ENCODE measurements at places on chromosomes 7 and 10.

- DNase-seq = peak; percentile 47
Observed at GRCh38 chr10:125629758-125630376, 53.1 kb downstream of the TEX36 start.

- DNase-seq = no peak
Observed at GRCh38 chr7:143497008-143497795, 19.5 kb downstream of the TAS2R41 start.

DNA sequence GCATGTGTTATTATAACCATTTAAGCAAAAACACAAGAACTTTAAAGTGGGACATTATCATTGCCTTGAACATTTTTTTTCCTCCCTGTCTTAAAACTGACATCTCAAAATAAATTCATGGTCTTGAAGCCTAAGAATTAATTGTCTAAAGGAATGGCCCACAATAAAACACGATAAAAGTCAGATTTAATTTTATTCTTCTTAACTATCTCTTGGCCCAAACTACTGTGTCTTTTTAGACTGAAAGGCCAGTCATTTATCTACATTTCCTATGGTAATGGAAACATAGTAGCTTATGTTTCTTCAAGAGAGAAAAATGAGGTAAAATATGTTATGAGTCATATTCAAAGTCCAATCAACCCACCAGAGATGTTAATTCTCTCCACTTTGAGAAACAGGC is 24.4 kb upstream of the ETV1 start:
- no peak for DNase-seq

- no peak for DNase-seq
Observed at GRCh38 chr7:103129702-103130549, 19.0 kb downstream of the NAPEPLD start.

- peak; percentile 41 for DNase-seq
Observed at GRCh38 chr7:11343818-11344413, 370.2 kb downstream of the PHF14 start.

GRCh38 chr7:83952236-83952635 is 242.4 kb downstream of the SEMA3A start:
- no peak for DNase-seq

DNA sequence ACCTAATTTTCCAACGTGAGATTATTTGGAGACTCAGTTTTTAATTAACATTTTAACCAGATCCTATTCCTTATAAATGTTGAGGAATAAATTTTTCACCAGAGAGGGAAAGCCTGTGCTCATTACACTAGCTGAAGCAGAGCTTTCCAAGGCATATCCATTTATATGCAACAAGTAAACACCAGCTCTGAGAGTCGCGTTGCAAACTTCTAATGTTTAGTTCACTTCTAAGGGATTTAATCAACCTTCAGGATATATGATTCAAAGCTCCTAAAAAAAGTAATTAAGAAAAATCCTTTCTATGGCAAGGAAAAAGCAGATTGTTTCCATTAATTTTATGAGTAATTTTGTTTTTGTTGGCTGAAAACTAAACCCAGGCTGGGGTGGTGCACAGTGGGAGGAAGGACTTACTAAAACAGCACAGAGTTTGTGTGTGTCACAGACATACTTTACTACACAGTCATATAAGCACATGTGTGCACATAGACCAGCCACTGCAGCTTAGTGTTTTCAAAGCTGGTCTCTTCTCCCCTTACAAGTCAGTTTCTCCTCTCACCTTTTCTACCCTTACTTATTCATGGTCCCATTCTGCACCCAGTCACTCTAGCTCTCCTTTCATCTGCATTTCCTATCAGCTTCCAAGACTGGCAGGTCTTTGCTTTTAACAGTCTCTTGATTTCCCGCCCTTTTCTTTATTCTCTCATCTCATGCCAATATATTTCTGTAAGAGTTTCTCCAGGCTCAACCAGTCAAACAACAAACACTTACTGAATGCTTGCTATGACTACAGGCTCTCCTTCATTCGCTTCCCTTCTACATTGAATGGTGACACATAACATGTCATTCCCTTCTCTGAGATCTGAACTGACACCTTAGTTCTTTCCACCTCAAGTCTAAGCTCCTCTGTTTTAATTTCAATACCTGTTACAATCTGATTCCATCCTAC is 81.1 kb upstream of the FZD1 start:
- peak; percentile 98 for DNase-seq

- DNase-seq = no peak
Observed at GRCh38 chr10:31129880-31130405, 98.3 kb upstream of the ZNF438 start.

DNA sequence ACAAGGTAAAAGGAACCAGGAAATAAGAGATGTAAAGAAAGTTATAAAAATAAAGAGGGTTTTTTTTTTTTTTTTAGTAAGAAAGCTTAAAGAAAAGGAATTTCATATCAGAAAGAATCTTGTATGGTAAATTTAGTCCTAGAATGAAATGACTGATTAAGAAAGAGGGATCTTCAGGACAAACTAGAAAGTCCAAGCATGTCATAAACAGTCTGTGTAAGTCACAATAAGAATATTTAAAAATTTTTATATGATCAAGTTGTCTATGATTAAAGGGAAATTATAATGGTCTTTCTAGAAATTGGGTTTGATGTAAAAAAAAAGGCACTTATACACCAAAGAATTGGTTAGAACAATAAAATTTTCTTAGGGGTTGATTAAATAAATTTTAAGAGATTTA is 289.5 kb downstream of the XPNPEP1 start:
- no peak for DNase-seq

DNA sequence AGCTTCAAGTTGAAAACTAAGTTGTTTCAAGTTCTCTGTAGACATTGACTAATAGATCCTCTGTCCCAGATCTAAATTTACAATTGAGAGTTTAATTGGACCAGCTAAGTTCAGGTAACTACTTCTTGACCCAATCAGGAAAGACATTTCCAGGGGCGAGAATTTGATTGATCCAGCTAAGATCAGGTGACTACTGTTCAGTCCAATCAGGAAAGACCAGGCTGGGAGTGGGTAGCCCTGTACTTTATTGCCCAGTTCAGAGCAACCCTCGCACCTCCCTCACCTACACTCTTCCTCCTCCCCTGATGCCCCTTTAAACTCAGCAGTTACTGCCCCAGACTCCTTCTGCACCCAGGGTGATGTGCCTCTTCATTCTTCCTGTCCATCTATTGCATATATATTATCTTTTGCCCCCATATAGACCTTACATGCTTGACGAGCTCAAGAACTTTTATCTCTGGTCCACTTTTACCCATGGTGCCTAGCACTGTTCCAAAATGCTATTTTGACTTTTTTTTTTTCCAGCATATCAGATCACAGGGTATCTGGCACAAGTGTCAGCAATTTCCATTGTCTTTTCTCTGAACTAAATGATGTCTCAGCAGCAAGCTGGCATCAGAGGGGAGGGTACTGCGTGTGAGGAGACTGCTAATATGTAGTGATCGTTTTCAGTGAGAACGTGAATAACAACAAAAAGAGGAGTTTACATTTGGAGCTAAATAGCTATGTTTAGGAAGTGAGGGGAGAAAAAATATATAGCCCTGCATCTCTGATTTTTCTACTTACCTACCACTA is 169.4 kb downstream of the KIAA1217 start:
- DNase-seq = no peak

DNA sequence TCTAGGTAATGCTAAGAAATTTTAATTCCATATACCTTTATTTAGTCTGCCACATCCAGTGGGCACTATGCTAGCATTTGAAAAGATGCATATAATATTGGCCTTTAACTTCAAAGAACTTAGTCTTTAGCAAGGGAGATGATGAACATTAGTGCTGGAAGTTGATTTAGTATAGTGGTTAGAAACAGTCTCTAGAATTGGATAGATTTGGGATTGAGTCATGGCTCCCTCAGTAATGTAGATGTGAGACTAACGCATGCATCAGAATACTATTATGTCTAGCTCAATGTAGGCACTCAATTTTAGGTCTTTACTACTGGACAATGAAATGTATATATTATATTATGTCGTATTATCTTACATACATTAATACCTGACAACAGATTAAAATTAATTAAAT is 5.8 kb downstream of the DKK1 start:
- peak; percentile 82 for DNase-seq

DNA sequence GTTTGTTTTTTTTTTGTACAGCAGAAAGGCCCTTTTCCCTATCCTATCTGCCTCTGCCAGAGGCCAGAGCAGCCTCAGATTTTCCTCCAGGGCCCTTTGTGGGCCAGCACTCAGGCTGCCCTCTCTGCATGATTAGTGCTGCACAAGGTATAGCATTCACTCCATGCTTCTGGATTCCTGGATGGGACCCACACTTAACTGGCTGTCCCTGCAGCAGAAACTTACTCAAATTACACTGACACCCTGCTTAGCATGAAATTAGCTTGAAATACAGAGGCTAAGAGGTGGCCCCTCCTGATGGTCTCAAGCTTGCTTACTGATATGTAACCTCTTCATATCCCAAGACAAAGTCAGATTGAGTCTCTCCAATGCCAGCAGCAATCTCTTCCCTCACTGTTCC is 239.3 kb downstream of the SORCS1 start:
- DNase-seq = no peak

DNA sequence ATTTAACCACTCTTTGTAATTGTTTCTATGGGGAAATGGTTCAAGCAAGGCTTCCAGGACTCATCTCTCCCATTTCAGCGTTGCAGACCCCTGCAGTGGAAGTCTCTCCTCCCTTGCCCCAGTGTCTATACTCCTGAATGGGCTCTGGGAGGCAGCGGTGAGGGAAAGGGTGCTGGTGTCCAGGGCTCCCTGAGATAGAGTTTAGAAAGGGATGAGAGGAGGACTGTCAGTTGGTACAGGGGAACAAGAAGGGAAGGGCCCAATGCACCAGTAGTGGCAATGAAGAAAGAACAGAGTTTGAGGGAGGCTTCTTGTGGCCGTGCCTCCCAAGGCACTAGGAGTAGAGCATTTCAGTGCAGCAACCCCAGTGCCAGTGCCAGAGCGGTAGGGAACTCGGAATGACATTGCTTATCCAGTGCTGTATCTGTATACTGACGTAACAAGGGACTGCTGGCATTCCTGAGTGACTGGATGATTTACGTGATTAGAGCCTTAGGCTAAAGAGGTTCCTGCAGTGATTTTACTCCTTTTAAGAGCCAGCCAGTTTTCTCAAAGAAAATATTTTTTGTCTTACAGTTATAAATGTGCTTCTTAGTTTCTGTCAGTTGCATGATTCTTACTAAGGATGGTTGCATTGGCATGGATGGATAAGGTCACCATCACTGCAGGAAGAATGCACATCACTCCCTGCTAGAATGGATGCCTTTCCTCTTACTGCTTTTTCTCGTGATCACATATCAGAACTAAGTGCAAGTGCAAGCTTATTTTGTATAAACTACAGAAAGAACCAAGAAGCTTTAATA is 28.0 kb downstream of the PRPF18 start:
- DNase-seq = peak; percentile 70

GRCh38 chr10:78524941-78525340 is 491.3 kb downstream of the RPS24 start:
- DNase-seq = no peak

- DNase-seq = peak; percentile 86
Observed at GRCh38 chr10:99279626-99280111, 44.0 kb upstream of the HPSE2 start.

DNA sequence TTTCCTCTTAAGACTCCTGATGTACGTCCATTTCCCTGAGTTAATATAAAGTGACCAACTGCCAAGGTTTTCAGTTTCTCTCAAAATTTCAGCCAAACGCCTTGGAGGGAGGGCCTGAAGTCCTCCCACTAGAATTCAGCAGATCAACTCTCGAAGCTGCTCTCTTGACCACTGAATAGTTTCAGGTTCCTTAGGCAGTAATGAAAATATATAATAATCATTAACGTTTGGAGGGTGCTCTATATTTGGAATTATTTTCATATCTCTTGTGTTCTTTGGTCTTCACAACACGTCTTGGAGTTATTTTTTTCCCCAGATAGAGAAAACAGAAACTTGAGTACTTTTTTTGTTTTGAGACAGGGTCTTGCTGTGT is 123.6 kb upstream of the SFMBT2 start:
- no peak for DNase-seq

DNA sequence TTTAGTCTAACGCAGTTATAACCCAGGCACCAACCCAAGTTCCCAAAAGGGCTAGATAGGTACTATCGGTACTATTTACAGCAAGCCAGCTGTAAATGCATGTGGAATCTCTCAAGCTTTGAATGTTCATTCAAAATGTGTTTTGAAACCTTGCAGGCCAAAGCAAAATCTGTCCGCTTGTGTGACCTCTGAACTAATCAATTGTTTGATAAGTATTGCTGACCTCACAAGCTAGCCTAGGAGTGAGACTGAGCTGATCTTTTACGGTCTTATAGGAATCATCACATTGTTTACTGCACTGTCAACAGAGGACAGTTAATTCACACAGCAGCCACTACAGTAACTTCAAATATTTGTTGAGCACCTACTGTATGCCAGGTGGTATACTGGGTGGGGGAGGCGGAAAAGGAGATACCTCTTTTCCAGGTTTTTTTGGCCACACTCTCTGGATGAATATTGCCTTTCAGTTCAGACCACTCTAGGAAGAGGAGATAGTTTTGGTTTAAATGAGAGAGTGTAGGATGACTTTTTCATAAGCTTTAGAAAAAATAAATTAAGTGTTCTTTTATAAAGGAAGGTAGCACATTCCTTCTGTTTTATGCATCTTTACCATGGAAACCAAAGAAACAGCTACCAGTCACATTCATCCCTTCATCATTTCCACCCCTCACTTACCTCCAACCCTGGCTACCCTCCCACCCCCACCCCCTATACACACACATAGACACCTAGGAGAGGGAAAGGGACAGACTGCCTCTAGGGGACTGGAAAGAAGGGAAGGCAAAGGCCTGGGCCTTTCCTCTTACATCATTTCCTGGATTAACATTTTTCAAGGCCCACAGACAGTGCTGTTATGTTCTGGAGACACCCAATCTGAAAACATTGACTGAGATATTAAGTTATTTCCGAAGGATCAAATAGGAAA is 2.4 kb downstream of the PAPSS2 start:
- peak; percentile 66 for DNase-seq

DNA sequence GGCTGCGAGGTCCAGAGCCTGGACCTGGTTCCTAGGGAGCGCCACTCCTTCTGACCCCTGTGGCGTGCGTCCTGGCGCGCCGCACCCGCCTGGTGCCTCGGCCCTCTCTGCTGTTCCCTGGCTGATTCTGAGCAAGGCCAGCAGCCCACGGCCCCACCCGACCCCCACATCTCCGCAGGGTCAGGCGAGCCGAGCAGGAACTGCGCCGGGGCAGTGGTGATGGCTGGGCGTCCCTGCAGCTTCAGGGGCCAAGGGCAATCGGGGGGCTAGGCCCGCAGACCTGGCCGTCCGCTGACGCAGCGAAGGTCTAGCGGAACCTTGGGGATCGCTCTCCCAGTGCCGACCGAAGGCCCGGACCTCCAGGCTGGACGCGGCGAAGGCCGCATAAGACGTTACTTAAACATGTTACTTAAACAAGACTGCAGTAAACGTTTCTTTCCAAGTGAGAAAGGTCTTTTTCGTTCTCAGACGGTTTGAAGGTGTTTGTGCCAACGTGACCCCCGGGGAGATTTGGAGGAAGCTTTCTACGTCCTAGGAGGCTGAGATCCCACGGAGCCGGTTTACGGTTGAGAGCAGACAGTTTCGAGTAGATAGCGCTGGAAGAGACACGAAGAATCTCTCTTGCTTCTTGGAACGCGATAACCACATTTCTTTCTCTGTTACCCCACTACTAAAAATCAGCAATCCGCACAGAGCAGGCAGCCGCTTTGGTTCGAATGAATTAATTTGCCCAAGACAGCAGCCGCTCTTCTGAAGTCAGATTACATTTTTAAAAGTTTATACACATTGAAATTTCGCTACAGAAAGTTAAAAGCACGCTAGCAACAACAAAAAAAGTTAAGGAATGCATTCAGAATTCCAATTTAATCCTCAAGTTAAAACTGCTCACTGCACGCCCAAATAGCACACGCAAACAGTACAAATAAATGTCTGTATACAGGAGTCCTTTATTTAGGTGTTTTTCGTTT is 4.9 kb upstream of the NKX2-3 start:
- no peak for DNase-seq

- DNase-seq = no peak
Observed at GRCh38 chr7:12320241-12320986, 83.3 kb downstream of the VWDE start.

Data from fibroblast of skin of right biceps (primary cell).